ENCODE measurements at places on chromosomes 13 and 19.

- H3K4me1 ChIP-seq, result peaks cover 9% of the 10 kb centered on the region
- H3K27me3 ChIP-seq, result peaks cover 13% of the 10 kb centered on the region
- DNase-seq, result peak; percentile 29
- H3K4me3 ChIP-seq, result peak overlapping the region; percentile 5
Observed at GRCh38 chr19:32570081-32570785, 10.8 kb upstream of the PDCD5 start.

- peaks cover 53% of the 10 kb centered on the region for H3K27me3 ChIP-seq
- H3K4me1 ChIP-seq, result peaks cover 33% of the 10 kb centered on the region
- DNase-seq, result peak; percentile 11
- H3K4me3 ChIP-seq, result peak overlapping the region; percentile 82
- H3K27ac ChIP-seq, result no peak overlapping the region
Observed at GRCh38 chr13:99658261-99658991, 157.2 kb downstream of the TM9SF2 start.

DNA sequence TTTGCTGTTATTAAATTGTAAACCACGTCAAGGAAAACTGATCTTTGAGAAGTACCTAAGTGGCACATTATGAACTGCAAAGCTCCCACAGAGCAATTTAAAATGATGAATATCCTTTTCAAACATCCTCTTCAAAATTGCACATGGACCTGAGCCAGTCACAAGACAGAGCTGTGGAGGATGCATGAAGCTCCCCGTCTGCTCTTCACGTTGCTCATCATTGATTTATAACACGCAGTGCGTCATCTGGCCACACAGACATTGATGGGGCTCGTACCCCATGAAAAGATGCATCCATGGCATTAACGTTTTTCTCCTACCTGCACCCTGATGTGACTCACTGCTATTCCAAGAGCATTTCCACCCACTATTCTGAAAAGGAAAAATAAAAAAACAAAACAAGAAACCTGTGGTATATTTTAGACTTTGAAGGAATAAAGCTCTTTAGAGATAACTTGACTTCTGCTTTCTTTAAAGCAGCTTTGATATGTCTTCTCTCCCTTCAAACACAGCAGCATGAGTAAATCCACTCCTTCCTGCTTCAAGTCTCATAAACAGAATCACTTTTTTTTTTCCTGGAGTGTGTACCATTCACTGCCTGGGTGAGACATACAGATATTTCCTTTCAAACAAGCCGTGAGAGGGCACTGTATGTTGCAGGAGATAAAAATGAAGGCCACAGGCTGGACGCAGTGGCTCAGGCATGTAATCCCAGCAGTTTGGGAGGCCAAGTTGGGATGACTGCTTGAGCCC lies 7.2 kb upstream of the SERTM1 start:
- H3K4me1 ChIP-seq, result no peaks in the 10 kb centered on the region
- H3K36me3 ChIP-seq, result no peaks in the 10 kb centered on the region
- H3K27me3 ChIP-seq, result no peaks in the 10 kb centered on the region
- no peak for DNase-seq

DNA sequence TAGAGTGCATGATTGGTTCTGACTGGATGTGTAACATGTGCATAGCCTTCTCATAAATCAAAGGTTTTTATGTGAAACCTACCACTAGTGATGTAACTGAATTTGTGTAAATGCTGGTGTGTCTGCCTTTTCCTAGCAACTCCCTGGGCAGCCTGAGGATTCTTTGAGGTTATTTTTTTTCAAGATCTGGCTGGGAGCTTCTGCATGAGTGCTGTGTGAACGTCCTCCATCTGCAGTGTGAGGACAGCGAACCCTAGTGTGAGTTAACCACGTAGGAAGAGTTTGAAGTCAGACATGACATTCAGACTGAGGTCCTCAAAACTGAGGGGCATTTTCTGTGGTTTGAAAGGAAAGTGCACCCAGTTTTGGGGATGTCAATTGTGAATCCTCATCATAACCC lies 39.9 kb downstream of the DPRX start:
- no peaks in the 10 kb centered on the region for H3K4me1 ChIP-seq
- no peak for DNase-seq
- H3K27me3 ChIP-seq, result no peaks in the 10 kb centered on the region
- no peak overlapping the region for H3K27ac ChIP-seq

DNA sequence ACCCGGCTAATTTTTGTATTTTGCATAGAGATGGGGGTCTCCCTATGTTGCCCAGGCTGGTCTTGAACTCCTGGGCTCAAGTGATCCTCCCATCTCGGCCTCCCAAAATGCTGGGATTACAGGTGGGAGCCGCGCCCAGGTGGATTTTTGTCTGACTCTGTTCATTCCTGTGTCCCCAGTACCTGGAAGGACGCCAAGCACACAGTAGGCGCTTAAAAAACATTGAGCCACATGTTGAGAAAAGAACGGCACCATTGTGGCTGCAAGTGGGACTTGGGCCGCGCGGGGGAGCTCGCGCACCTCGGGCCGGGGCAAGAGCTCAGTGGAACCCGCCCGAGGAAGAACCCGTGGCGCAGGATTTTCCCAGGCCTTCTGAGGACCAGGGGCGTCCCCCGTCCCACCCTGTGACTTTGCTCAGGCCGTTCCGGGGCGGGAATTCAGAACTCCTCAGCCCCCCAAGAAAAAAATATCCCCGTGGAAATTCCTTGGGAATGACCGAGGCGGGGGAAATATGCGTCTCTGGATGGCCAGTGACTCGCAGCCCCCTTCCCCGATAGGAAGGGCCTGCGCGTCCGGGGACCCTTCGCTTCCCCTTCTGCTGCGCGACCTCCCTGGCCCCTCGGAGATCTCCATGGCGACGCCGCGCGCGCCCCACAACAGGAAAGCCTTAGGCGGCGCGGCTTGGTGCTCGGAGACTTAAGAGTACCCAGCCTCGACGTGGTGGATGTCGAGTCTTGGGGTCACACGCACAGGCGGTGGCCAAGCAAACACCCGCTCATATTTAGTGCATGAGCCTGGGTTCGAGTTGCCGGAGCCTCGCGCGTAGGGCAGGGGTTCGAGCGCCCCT lies 1.4 kb upstream of the ICAM1 start:
- peaks cover 30% of the 10 kb centered on the region for H3K4me1 ChIP-seq
- peak overlapping the region; percentile 92 for H3K27ac ChIP-seq
- peak; percentile 83 for DNase-seq
- H3K27me3 ChIP-seq, result no peaks in the 10 kb centered on the region

DNA sequence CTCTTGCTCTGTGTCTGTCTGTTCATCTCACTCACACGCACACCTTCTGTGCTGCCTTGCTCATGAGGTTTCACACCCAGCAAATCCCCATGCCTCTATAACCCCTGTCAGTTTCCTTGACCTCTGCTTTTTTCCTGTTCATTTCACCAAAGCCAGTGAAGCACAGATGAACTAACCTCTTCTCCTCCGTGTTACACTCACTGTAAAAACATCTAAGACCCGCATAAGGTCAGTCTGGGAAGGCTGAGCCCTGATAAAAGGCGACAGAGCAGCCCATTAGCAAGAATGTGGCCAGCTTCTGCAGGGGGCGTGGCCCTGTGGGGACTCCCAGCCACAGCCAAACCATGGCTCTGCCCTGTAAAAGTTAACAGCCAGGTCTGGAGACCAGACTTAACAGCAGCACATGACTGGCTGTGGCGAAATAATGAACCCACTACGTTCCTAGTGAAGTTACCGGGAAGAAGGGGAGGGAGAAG lies 42.8 kb upstream of the NPAS1 start:
- peaks cover 3% of the 10 kb centered on the region for H3K36me3 ChIP-seq
- H3K4me3 ChIP-seq, result no peak overlapping the region
- H3K27me3 ChIP-seq, result no peaks in the 10 kb centered on the region
- peaks cover 18% of the 10 kb centered on the region for H3K4me1 ChIP-seq
- DNase-seq, result no peak
- peak overlapping the region; percentile 26 for H3K27ac ChIP-seq

GRCh38 chr19:31002518-31003244 lies 346.6 kb downstream of the TSHZ3 start:
- H3K4me3 ChIP-seq, result no peak overlapping the region
- no peaks in the 10 kb centered on the region for H3K4me1 ChIP-seq
- H3K27ac ChIP-seq, result no peak overlapping the region
- no peak for DNase-seq
- no peaks in the 10 kb centered on the region for H3K36me3 ChIP-seq

DNA sequence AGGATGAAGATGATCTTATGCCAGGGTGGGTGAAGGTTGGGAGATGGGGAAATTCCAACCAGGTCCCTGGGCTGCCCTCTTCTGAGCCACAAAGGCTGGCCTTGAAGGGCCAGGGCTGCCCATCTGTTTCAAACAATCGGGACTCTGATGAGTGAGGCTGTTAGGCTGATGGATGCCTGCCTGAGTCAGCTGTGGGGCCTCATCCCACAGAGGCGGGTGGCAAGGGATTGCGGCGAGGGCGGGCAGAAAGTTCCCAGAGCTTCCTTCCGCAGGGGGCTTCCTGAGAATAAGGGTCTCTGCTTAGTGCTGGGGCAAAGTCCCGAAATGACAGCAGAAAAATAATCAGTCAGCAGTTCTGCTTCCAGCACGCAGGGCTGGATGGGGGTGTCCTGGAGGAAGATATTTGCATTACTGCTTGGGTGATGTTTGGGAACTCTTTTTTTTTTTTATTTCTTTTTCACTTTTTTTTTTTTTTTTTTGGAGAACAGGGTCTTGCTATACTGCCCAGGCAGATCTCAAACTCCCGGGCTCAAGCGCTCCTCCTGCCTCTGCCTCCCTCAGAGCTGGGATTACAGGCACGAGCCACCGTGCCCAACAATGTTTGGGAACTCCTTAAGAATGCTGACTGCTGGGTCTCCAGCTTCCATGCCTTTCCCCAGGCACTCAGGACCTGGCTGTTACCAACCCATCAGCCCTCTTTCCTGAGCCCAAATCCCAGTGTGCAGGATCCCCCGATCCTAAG lies 14.1 kb downstream of the SH3GL1 start:
- no peak overlapping the region for H3K27ac ChIP-seq
- DNase-seq, result no peak
- H3K36me3 ChIP-seq, result peaks cover 7% of the 10 kb centered on the region
- no peaks in the 10 kb centered on the region for H3K27me3 ChIP-seq

DNA sequence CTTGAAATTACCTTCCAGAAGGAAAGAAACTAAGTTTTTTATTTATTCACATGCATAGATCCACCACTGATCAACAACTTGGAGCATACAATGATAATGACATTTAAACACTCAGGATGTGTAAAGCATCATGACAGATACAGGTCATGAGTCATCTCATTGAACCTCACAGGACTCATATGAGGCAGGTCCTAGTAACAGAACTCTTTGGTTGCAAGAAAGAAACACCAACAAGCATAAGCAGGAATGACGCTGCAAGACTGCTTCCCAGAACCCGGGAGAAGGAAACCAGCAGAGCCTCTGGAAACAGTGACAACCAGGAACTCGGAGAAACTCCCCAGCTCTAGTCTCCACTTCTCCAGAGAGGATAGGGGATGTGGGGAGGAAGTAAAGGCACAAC lies 60.8 kb upstream of the IPO5 start:
- no peak overlapping the region for H3K27ac ChIP-seq
- DNase-seq, result no peak
- peaks cover 2% of the 10 kb centered on the region for H3K27me3 ChIP-seq

- no peak overlapping the region for H3K4me3 ChIP-seq
- H3K27me3 ChIP-seq, result no peaks in the 10 kb centered on the region
- no peak overlapping the region for H3K27ac ChIP-seq
- DNase-seq, result no peak
- H3K4me1 ChIP-seq, result peaks cover 4% of the 10 kb centered on the region
Observed at GRCh38 chr13:41568143-41568971, 111.0 kb downstream of the RGCC start.

GRCh38 chr13:30742901-30743300 lies 7.6 kb downstream of the ALOX5AP start:
- DNase-seq, result no peak
- H3K4me3 ChIP-seq, result peak overlapping the region; percentile 71
- H3K27ac ChIP-seq, result peak overlapping the region; percentile 58

GRCh38 chr13:30648522-30649012 lies 30.8 kb downstream of the USPL1 start:
- no peaks in the 10 kb centered on the region for H3K27me3 ChIP-seq
- H3K27ac ChIP-seq, result peak overlapping the region; percentile 4
- DNase-seq, result no peak
- H3K4me3 ChIP-seq, result no peak overlapping the region

- H3K4me3 ChIP-seq, result no peak overlapping the region
- no peak for DNase-seq
- no peak overlapping the region for H3K27ac ChIP-seq
- H3K27me3 ChIP-seq, result no peaks in the 10 kb centered on the region
- no peaks in the 10 kb centered on the region for H3K4me1 ChIP-seq
Observed at GRCh38 chr13:70034286-70034685, 73.3 kb upstream of the ATXN8OS start.

GRCh38 chr13:91162180-91162579 lies 185.3 kb upstream of the MIR17HG start:
- H3K27ac ChIP-seq, result no peak overlapping the region
- no peaks in the 10 kb centered on the region for H3K27me3 ChIP-seq
- H3K4me3 ChIP-seq, result no peak overlapping the region
- H3K4me1 ChIP-seq, result no peaks in the 10 kb centered on the region
- DNase-seq, result no peak
- no peaks in the 10 kb centered on the region for H3K36me3 ChIP-seq

- no peaks in the 10 kb centered on the region for H3K27me3 ChIP-seq
- DNase-seq, result no peak
- H3K4me3 ChIP-seq, result no peak overlapping the region
- H3K36me3 ChIP-seq, result no peaks in the 10 kb centered on the region
Observed at GRCh38 chr13:49346460-49346859, 97.4 kb downstream of the CAB39L start.

DNA sequence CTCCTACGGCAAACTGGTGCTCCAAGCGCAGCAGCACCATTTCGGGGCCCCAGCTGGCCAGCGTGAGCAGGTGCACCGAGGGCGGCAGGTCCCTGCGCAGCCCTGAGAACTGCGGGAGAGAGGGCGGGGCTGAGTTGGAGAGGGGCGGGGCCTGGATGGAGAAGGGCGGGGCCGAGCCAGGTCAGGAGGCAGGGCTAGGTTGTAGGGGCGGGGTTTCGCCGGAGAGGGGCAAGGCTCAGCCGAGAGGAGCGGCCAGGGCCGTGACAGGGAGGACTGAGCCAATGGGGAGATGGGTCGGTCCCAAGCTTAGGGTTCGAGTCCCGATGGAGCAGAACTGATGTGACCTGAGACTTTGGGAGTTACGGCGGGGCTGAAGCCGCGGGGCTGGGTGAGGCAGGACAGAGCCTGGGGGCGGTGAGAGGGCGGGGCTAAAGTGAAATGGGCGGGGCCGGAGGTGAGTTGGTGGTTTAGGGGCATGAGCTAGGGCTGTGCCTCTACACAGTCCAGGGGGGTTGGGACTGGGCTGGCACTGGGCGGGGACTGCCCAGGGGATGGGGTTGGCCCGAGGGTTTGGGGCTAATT lies 19.0 kb downstream of the MAN2B1 start:
- peaks cover 25% of the 10 kb centered on the region for H3K36me3 ChIP-seq
- H3K4me1 ChIP-seq, result no peaks in the 10 kb centered on the region
- no peak overlapping the region for H3K4me3 ChIP-seq
- H3K27ac ChIP-seq, result peak overlapping the region; percentile 36
- no peak for DNase-seq

DNA sequence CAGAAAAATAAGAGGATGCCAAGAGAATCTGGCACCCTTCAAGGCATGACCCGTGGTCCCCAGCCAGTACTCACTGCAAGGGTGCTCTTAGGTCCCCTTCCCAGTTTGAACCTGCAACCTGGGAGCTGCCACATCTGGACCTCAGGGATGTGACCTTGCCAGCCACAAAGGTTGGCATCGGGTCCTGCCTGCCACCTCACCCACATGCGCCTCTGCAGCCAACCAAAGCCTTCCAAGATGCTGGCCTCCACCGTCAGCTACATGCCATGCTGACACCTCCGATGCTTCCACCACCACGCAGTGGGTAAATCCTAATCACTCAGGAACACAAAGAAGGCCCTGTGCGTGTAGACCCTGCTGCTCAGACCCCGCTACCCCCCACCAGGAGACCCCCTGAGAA lies 35.1 kb downstream of the ELL start:
- no peak overlapping the region for H3K4me3 ChIP-seq
- H3K27me3 ChIP-seq, result no peaks in the 10 kb centered on the region
- no peaks in the 10 kb centered on the region for H3K36me3 ChIP-seq

Measured in T-helper 2 cell treated with Interferon-gamma antibody and Interleukin-4, amounts not matched to agents 5 μg/mL and 100 μg/mL, for 36 hours (primary cell).